ENCODE measurements at places on chromosomes 4 and X.

GRCh38 chrX:10104958-10105658 lies 51.7 kb upstream of the CLCN4 start:
- DNase-seq: no peak

GRCh38 chr4:16672421-16672820 lies 226.0 kb downstream of the LDB2 start:
- no peak for DNase-seq

DNA sequence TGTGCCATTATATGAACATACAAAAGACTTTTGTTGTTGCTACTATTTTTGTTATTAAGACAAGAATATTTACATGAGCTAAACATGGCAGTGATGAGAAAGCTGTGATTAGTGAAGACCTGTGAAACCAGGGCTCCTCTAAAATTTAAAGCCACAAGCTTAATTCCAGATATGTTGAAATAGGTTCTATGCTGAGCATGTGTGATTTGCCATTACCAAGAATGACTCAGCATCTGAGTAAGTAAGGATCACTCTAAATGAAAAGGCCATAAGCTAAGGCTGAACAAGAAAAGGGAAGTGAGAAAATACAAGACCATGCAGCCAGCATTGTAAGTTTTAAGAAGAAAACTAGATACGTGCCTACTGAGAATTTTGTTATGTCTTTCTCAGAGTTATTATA lies 75.9 kb upstream of the CAMK2D start:
- DNase-seq: peak; percentile 50

DNA sequence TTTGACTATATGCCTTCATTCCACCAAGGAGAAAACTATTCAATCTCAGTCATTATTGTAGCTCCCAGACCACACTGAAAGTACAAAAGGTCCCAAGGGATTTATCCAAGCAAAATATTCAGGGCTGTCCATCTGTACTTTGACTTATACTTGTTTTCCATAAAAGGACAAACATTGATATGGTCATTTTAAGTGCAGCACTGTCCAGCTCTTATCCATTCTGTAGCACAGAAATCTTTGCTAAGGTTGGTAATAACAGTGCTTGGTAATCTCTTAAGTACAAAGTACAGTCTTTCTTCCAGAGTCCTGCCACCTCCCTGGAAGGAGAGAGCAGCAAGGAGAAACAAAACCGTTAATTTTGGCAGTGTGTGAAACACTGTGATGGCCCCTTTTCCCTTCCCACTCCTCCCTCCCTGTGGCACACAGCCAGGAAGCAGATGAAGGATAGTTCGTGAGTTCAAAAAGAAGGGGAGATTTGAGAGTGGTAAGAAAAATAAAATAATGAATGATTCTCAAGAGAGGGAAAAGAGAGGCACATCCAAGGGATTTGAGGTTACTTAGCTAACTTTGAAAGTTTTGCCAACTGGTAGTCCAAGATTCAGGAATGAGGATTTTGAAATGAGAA lies 6.8 kb upstream of the CXCL2 start:
- DNase-seq: peak; percentile 9

DNA sequence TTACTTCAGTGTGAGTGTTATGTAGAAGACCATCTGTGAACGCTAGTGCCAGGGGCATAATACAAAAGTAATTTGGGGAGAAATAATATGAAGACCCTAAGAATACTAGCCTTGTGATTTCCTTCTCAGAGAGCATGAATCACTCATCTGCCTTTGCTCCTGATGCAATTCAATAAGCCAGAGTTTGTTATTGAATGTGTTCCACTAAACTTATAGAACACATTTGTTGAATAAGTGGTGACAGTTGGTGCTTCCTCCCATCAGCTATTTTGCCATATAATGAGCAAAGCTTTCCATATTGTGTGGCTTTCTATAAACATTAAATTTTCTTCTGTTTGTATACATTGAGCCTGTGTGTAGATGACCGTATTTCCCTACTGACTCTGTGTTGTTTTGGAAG lies 136.4 kb upstream of the QRFPR start:
- DNase-seq: no peak

DNA sequence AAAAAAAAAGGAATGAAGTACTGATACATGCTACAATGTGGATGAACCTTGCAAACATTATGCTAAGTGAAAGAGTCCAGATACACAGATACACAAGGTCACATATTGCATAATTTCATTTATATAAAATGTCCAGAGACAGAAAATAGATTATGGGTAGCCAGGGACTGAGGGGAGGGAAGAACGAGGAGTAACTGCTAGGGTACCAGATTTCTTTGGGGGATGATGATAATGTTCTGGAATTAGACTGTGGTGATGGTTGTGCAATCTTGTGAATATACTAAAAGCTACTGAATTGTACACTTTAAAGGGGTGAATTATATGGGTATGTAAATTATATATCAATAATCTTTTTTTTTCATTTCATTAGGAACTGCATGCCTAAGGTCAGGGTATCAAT lies 20.8 kb upstream of the AP1AR start:
- no peak for DNase-seq

GRCh38 chrX:149010013-149010852 lies 494.9 kb downstream of the IDS start:
- DNase-seq: no peak
